Aorta (tissue), 5 donors: ENCODE measurements at places on chromosomes 2 and 18. TPM values are rescaled to one million over a fixed set of nuclear protein-coding genes. Genes with fewer than 3 reads are reported as not detected.

Gene RNF125
- polyA plus RNA-seq = 3.3 TPM

Gene TMEM182
- 1.4 TPM for polyA plus RNA-seq

Gene CHMP1B
- polyA plus RNA-seq = 34.1 TPM

Gene DCDC2C
- 10.7 TPM for polyA plus RNA-seq

Gene NPC1
- polyA plus RNA-seq = 16.2 TPM

DNA sequence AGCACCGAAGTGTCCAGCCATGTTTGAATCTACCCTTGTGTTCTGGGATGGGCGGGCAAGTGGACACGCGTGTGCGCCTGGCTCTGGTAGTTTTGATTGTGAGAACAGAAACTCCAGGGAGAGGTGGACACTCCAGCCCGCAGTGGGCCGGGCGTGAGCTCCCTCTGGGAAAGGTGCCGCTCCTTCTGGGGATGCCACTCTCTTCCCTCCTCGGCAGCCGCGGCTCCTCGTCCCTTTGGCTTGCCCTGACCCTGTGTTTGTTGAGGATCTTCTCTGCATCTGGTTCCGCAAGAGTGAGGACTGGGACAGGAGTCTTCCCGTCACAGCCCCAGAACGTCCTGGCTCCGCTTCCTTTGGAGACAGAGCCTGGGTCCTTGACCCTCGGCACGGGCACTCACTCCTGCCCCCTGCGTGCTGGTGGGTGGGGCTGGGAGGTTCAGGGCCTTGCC is 1.3 kb downstream of the CTDP1 start:
- H3K27ac ChIP-seq = no peak overlapping the region
- H3K27me3 ChIP-seq = no peaks in the 10 kb centered on the region

DNA sequence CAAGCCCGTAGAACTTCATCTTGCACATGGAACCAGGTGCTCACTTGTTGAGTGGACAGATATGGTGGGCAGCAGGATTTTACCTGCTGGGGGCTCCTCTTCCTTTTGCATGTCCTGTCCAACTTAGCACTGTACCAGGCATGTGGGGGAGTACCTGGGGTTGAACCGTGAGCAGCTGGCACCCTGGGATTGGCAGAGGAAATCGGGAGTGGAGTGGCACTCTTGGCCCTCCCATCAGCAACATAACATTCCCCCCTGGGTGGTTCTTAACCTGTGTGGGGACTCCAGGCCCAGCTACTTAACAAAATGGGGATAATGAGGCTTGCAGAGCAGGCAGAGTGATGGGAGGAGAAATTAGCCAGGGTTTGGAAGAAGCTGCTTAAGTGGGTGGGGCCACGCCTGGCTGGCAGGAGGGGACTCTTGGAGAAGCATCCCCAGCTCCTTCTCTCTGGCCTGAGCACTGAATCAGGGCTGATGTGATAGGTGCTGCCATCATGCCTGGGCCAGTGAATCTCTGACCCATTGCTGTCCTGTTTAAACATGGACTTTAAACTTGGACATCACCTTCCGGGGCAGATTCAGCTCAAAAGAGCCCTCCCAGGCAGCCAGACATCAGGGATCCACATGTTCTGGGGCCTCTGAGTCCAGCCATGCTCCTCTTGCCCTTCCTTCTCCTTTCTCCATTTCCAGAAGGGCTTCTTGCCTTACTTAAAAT is 15.5 kb downstream of the FOSL2 start:
- H3K27ac ChIP-seq = no peak overlapping the region
- H3K27me3 ChIP-seq = no peaks in the 10 kb centered on the region
- no peaks in the 10 kb centered on the region for H3K4me1 ChIP-seq
- no peak for DNase-seq

- no peaks in the 10 kb centered on the region for H3K27me3 ChIP-seq
- H3K36me3 ChIP-seq = no peaks in the 10 kb centered on the region
- no peaks in the 10 kb centered on the region for H3K4me1 ChIP-seq
- no peak overlapping the region for H3K27ac ChIP-seq
These were observed 6.5 kb downstream of the CYS1 start for GRCh38 chr2:10073706-10074105.

DNA sequence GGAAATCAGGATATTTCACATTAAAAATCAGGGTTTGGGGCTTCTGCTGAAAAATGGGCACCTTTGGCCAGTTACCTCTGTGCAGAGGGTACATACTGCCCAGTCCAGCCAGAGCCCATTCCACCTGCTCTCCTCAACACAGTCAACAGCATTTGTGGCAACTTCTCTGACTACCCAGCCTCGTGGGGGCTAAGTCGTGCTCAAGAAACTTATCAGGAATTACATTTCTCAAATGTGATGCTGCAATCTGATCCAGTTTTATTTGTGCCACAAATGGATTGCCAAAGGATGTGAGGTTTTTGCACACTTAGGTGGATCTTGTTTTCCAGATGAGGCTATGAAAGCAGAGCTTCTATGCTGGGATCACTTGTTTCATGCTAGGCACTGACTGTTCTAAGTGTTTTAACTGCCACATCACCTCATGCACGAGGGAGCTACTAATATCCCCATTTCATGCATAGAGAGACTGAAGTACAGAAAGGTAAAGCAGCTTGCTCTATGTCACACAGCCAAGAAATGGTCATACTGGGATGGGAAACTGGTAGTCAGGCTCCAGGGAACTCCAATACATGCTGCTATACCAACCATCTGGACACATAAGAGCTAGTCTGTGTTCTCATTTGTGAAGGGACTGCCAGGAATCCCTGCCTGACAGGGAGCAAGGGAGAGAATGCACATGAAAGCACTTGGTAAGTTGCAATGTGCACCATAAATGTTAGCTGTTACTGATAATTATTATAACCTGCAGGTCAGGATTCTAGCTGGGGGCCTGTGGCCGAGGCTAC is 89.0 kb upstream of the HK2 start:
- H3K27me3 ChIP-seq = no peaks in the 10 kb centered on the region
- no peak overlapping the region for H3K27ac ChIP-seq
- no peak for DNase-seq

DNA sequence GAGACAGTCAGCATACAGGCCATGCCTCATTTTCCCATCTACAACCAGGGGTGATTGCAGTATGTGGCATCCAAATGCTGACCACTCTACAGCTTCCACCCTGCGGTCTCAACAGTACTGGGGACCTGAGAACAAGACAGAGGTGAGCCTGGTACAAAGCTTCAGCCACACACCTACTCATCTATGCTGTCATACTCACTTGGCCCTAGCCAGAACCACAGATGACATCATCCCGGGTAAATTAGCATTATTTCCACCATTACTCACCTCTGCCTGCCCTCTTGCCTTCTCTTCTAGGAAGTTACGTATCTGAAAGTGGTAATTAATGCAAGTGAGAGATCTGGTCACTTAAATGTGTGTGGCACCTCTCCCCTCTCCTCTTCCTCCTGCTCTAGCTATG is 208.2 kb upstream of the ARL4C start:
- H3K4me1 ChIP-seq = no peaks in the 10 kb centered on the region
- no peak for DNase-seq
- no peaks in the 10 kb centered on the region for H3K27me3 ChIP-seq
- no peak overlapping the region for H3K27ac ChIP-seq
- H3K4me3 ChIP-seq = no peak overlapping the region

GRCh38 chr2:11347403-11347959 is 3.0 kb upstream of the ROCK2 start:
- no peaks in the 10 kb centered on the region for H3K27me3 ChIP-seq
- DNase-seq = no peak
- H3K4me1 ChIP-seq = no peaks in the 10 kb centered on the region
- no peak overlapping the region for H3K27ac ChIP-seq
- no peaks in the 10 kb centered on the region for H3K36me3 ChIP-seq

- DNase-seq = no peak
- H3K4me1 ChIP-seq = no peaks in the 10 kb centered on the region
- no peaks in the 10 kb centered on the region for H3K27me3 ChIP-seq
- H3K27ac ChIP-seq = no peak overlapping the region
- no peak overlapping the region for H3K4me3 ChIP-seq
- H3K36me3 ChIP-seq = no peaks in the 10 kb centered on the region
These were observed 51.5 kb downstream of the SMIM21 start for GRCh38 chr18:75376004-75376403.

GRCh38 chr2:50513724-50514123 is 518.2 kb downstream of the NRXN1 start:
- no peaks in the 10 kb centered on the region for H3K4me1 ChIP-seq
- H3K27ac ChIP-seq = no peak overlapping the region
- no peak overlapping the region for H3K4me3 ChIP-seq

GRCh38 chr2:120208381-120209353 is 14.5 kb downstream of the TMEM185B start:
- no peak for DNase-seq
- no peaks in the 10 kb centered on the region for H3K27me3 ChIP-seq
- no peak overlapping the region for H3K4me3 ChIP-seq
- H3K4me1 ChIP-seq = no peaks in the 10 kb centered on the region
- no peaks in the 10 kb centered on the region for H3K36me3 ChIP-seq

GRCh38 chr2:166411473-166412230 is 35.9 kb upstream of the SCN9A start:
- no peak for DNase-seq
- H3K36me3 ChIP-seq = no peaks in the 10 kb centered on the region
- no peak overlapping the region for H3K4me3 ChIP-seq
- H3K4me1 ChIP-seq = no peaks in the 10 kb centered on the region

DNA sequence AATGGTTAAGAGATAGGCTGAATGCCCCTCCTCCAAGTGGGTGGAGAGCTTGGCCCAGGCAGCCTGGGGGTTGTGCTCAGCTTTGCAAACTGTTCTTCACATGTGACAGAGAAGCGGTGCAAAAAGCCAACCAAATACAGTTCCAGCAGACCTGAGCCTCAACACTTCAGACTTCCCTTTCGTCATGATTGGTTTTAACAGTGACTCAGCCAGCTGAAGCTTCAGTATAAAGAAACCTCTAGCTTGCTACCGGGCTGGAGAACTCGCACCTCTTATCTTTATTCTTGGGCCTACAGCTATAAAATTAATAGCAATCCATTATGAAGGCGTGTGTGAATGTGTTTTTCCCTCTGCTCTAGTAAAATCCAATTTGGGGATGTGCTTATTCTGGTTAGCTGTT is 20.0 kb downstream of the SETBP1 start:
- H3K4me3 ChIP-seq = no peak overlapping the region
- no peak overlapping the region for H3K27ac ChIP-seq
- H3K36me3 ChIP-seq = no peaks in the 10 kb centered on the region

DNA sequence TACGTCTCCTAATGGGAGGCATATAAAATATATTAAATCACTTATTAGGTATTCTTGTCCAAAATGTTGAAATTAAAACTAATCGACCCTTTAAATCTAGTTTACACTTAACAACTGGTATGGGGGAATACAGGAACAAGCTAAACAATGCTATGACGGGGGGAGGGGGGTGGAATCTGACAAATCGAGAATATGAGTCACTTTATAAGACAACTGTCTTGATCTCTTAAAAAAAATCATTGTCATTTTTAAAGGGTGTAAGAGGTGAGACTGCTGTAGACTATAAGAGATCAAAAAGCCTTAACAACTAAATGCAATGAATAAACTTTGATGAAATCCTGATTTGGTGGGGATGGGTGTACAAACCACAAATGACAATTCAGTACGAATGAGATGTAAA is 6.0 kb downstream of the MAP3K2 start:
- no peak for DNase-seq
- no peak overlapping the region for H3K27ac ChIP-seq
- H3K36me3 ChIP-seq = no peaks in the 10 kb centered on the region
- no peaks in the 10 kb centered on the region for H3K4me1 ChIP-seq
- no peaks in the 10 kb centered on the region for H3K27me3 ChIP-seq
- no peak overlapping the region for H3K4me3 ChIP-seq

DNA sequence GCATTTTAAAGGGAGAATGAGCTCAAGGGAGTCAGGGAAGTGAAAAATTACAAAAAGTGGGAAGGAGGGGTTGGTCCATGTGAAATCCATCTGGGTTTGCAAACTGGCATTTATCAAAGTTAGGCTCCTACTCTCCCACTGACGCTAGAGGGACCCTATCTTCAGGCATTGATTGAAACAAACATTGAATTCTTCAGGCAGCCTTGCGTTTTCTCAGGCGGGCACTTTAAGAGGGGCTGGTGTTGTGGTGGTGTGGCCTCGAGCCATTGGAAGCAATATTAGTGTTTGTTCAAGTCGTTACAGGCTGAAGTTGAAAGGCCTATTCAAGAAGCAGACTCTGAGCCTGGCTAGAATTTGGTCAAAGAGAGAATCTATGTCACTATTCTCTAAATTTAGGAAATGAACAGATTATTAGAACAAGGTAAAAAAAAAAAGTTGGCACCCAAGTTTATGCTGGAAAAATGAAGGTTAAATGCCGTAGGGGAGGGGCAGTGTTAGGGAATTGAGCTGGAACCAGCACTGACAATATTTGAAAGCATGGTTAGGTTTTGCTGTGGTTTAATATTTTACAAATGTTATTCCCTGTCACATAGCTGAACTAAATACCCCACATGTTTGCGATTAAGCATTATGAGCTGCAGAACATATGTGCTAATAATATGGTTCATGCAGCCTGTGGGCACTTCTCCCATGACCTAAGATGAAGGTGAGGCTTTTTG is 36.8 kb downstream of the STON1 start:
- H3K4me1 ChIP-seq = peaks cover 9% of the 10 kb centered on the region
- H3K4me3 ChIP-seq = no peak overlapping the region
- peak overlapping the region; percentile 14 for H3K27ac ChIP-seq
- no peaks in the 10 kb centered on the region for H3K27me3 ChIP-seq
- no peaks in the 10 kb centered on the region for H3K36me3 ChIP-seq

GRCh38 chr18:63168287-63168686 is 151.3 kb downstream of the BCL2 start:
- H3K4me1 ChIP-seq = no peaks in the 10 kb centered on the region
- no peaks in the 10 kb centered on the region for H3K27me3 ChIP-seq
- no peak overlapping the region for H3K4me3 ChIP-seq
- no peak for DNase-seq

GRCh38 chr2:172677363-172677762 is 58.3 kb upstream of the RAPGEF4 start:
- H3K36me3 ChIP-seq = no peaks in the 10 kb centered on the region
- no peaks in the 10 kb centered on the region for H3K4me1 ChIP-seq
- no peak overlapping the region for H3K4me3 ChIP-seq

- H3K4me1 ChIP-seq = no peaks in the 10 kb centered on the region
- H3K27me3 ChIP-seq = peaks cover 2% of the 10 kb centered on the region
- no peaks in the 10 kb centered on the region for H3K36me3 ChIP-seq
- DNase-seq = no peak
These were observed 24.4 kb downstream of the SGPP2 start for GRCh38 chr2:222448748-222449181.

GRCh38 chr2:190896477-190896876 is 15.9 kb downstream of the GLS start:
- H3K27me3 ChIP-seq = no peaks in the 10 kb centered on the region
- no peak overlapping the region for H3K4me3 ChIP-seq
- H3K36me3 ChIP-seq = no peaks in the 10 kb centered on the region
- DNase-seq = no peak
- H3K27ac ChIP-seq = no peak overlapping the region
